Activated CD8-positive, alpha-beta T cell treated with anti-CD3 and anti-CD28 coated beads for 36 hours (primary cell): ENCODE measurements at places on chromosomes 5 and 9.
A peak's percentile ranks its signal among the peaks of the same experiment; 100 is the strongest.

GRCh38 chr5:177098470-177099141 lies 11.9 kb downstream of the FGFR4 start:
- H3K36me3 ChIP-seq, result no peaks in the 10 kb centered on the region
- no peak overlapping the region for H3K27ac ChIP-seq
- no peaks in the 10 kb centered on the region for H3K4me1 ChIP-seq
- DNase-seq, result no peak
- no peaks in the 10 kb centered on the region for H3K27me3 ChIP-seq

DNA sequence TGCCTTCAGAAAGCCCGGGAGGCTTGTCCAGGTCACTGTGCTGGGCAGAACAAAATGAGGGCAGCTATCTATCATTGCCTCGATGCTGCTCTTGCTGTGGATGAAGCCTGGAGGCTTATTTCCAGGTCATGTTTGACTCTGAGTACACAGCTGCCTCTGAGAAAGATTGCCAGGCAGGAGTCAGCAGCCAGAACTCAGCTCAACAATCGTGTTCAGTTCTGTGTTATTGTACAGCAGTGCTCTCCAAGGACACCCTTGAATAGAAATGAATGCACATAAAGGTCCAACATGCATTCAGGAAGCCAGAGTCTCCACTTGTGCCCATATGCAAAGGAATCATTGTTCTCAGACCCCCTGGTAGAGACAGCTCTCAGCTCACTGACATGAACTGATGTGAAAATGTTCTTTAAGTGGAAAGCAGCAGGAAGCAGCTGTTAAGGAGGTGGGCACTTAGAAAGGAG lies 61.7 kb upstream of the ZFR start:
- H3K27ac ChIP-seq, result no peak overlapping the region
- no peak for DNase-seq
- H3K36me3 ChIP-seq, result no peaks in the 10 kb centered on the region
- no peak overlapping the region for H3K4me3 ChIP-seq
- H3K4me1 ChIP-seq, result peaks cover 8% of the 10 kb centered on the region

DNA sequence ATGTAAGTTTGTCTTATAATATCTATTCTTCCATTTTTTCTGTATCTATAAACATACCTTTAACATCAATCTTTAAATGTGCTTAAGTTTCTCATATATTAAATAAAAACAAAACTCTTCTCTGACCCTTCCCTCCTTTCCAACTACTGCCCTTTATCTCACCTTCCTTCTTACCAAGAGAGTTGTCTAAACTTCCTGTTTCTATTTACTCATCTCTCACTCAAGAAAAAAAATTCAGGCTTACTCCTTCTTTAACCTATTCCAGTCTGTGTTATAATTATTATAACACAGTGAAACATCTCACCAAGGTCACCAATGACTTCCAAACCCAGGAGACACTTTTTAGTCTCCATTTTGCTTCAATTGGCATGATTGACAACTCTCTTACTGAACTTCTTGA lies 140.9 kb downstream of the CCDC171 start:
- H3K27ac ChIP-seq, result no peak overlapping the region
- no peak overlapping the region for H3K4me3 ChIP-seq
- no peak for DNase-seq
- H3K4me1 ChIP-seq, result no peaks in the 10 kb centered on the region

DNA sequence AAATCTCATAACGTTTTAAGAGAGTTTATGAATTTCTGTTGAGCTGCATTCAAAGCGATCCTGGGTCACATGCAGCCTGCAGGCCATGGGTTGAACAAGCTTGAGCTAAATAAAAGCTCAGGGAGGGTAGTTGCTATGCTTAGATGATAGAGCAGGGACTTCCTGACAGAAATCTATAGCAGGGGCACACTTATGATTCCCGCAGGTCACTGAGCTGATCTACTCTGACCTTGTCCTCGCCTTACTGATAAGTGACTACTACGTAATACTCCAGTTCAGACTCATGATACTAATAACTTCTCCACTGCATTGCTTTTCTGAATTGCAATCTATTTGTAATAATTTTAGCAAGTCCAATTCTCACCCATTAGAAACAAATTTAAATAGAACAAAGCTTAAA lies 90.9 kb downstream of the NFIB start:
- H3K36me3 ChIP-seq, result no peaks in the 10 kb centered on the region
- no peak overlapping the region for H3K4me3 ChIP-seq
- no peak for DNase-seq
- no peaks in the 10 kb centered on the region for H3K4me1 ChIP-seq

DNA sequence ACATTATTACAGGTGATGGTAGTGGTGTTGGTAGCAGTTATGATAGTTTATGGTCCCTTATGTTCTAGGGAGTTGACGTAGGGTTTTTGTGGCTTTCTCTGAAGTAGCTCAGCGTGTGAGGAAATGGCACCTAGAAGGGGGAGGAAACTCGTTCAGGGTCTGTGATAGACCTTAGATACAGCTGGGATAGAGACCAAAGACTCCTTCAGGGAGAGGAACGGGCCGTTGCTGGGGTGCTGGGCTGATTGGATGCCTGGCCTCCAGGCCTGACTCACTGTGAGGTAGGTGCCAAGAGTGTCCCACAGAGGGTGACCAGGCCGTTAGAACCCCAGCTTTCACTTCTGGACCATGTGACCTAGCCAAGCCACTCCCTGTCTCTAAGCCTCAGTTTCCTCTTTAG lies 96.6 kb downstream of the DAB2IP start:
- H3K4me1 ChIP-seq, result peaks cover 17% of the 10 kb centered on the region
- no peaks in the 10 kb centered on the region for H3K27me3 ChIP-seq
- H3K27ac ChIP-seq, result peak overlapping the region; percentile 75
- no peaks in the 10 kb centered on the region for H3K36me3 ChIP-seq
- DNase-seq, result peak; percentile 40

GRCh38 chr9:34961574-34962490 lies 3.7 kb downstream of the PHF24 start:
- no peak overlapping the region for H3K4me3 ChIP-seq
- peak; percentile 48 for DNase-seq
- H3K36me3 ChIP-seq, result no peaks in the 10 kb centered on the region
- H3K4me1 ChIP-seq, result peaks cover 32% of the 10 kb centered on the region
- H3K27me3 ChIP-seq, result peaks cover 57% of the 10 kb centered on the region
- H3K27ac ChIP-seq, result no peak overlapping the region

- H3K4me1 ChIP-seq, result no peaks in the 10 kb centered on the region
- no peak overlapping the region for H3K27ac ChIP-seq
- peaks cover 19% of the 10 kb centered on the region for H3K27me3 ChIP-seq
- no peak overlapping the region for H3K4me3 ChIP-seq
These were observed 155.6 kb downstream of the PHF2 start for GRCh38 chr9:93731963-93732362.

DNA sequence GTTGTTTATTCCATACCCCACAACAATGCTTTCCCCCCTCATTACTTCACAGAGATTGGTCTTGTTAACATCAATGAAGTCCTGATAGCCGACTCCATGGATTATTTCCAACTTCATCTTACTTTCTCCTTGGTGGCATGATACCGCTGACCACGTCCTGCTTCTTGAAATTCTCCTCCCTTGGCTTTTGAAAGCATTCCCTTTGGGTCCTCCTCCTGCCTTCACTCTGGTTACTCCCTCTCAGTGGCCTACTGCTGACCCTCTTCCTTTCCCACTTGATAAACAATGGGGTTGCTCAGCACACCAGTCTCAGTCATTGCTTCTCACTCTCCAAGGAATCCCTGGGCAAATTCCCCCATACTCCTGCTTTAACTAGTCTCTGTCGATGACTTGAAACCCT lies 283.9 kb downstream of the SEC61B start:
- H3K36me3 ChIP-seq, result no peaks in the 10 kb centered on the region
- no peak overlapping the region for H3K4me3 ChIP-seq
- no peaks in the 10 kb centered on the region for H3K4me1 ChIP-seq
- H3K27me3 ChIP-seq, result no peaks in the 10 kb centered on the region
- DNase-seq, result no peak

DNA sequence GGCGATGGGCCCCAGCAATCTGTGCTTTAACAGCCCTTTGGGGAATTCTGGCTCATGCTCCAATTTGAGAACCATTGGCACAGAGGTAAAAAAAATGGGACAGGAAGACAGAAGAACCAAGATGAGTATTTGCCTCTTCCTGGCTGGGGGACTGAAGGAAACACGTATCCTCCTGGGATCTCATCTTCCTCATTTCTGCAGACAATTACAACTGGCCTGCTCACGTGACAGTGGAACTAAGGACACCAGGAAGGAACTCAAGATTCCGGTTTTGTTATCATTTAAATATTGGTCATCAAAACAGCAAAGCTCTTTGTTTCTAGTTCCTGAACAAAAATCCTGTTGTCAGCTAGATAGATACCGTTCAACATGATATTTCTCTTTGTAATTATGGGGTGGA lies 216.0 kb upstream of the DAP start:
- no peaks in the 10 kb centered on the region for H3K27me3 ChIP-seq
- no peak overlapping the region for H3K4me3 ChIP-seq
- no peak overlapping the region for H3K27ac ChIP-seq

GRCh38 chr5:114412510-114413171 lies 50.8 kb downstream of the KCNN2 start:
- DNase-seq, result no peak
- H3K36me3 ChIP-seq, result no peaks in the 10 kb centered on the region
- H3K27me3 ChIP-seq, result peaks cover 1% of the 10 kb centered on the region
- no peak overlapping the region for H3K27ac ChIP-seq
- H3K4me3 ChIP-seq, result no peak overlapping the region
- H3K4me1 ChIP-seq, result no peaks in the 10 kb centered on the region
